AG09319 (cell line): ENCODE measurements at places on chromosomes 11 and 22.

DNA sequence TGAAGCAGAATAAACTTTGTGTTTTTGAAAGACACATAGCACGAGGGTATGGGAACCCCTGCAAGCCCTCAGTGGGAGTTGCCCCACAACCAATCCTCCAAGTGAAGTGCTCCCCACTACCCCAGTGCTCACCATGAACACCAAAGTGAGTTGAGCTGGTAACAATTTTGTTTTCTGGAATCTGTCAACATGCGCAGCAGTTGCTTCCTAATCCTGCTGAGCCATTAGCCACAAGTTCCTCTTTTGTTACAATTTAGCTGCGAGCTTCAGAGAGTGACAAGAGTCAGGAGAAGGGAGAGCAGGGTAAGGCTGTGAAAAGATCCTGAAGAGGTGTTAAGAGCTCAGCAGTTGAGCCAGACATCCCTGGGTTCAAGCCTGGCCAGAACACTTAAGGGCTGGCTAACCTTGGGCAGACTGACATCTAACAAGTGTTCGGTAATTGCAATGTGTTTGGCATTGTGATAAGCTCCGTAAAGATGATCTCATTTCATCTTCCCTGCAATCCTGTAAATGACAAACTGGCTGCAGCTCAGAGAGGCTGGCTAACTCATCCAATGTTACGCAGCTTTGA is 24.1 kb upstream of the ASPHD2 start:
- no peak for DNase-seq

GRCh38 chr11:12152321-12152720 is 41.9 kb downstream of the MICAL2 start:
- no peak for DNase-seq

DNA sequence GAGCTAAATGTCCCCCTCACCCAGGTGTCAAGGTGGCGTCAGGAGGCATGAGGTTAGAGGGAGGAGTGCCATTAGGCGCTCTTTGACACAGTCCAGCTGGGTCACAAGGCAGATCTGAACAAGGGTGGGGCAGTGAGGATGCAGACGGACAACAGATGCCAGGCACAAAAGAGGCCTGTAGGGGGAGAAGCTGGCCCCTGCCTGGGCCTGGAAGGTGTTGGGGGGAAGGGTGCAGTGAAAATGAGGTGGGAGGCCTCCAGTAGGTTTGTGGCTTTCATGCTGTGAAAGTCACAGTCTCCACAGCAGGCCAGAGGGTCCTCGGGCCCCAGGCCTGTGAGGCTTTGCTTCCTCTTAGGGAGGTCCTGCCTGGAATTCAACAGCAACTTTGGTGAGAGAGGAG is 85.0 kb upstream of the PLET1 start:
- DNase-seq: no peak

DNA sequence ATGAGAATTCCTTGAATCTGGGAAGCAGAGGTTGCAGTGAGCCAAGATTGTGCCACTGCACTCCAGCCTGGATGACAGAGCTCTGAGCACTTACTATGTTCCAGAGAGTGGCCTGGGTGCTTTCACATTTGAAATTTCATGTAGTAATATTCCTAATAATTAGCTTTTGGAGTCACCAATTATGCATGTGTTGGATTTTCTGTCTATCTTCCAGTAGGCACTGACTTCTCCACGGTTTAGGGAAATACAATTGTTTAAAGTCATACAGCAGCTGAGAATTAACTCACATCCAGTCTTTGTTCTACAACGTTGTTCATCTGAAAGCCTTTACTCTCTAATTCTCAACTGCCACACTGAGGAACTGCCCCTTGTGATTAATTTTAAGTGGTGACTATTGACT is 150.2 kb downstream of the CSNK2A3 start:
- DNase-seq: no peak

DNA sequence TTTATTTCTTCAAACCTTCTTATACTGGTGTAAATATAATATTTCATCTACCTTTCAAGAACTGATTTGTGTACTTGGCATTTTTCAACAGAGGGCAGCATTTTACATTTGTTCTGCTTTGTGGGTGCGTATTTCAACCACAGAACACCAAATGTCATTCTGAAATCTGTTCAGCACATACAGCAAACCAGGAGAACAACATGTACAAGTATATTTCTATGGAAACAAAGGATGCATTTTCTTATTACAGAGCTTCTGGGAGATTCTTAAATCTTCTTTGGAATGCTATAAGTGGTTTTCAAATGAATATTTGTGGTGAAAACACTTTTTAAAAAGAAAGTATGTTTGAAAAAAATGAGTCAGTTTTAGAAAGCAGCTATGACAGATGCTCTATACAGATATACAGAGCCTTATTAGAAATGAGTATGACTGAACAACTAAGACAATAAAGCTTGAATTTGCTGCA is 946.0 kb downstream of the FAM181B start:
- DNase-seq: no peak

GRCh38 chr11:61526956-61527731 is 18.6 kb downstream of the LRRC10B start:
- DNase-seq: no peak

GRCh38 chr11:115623021-115623451 is 118.8 kb upstream of the CADM1 start:
- peak; percentile 74 for DNase-seq

DNA sequence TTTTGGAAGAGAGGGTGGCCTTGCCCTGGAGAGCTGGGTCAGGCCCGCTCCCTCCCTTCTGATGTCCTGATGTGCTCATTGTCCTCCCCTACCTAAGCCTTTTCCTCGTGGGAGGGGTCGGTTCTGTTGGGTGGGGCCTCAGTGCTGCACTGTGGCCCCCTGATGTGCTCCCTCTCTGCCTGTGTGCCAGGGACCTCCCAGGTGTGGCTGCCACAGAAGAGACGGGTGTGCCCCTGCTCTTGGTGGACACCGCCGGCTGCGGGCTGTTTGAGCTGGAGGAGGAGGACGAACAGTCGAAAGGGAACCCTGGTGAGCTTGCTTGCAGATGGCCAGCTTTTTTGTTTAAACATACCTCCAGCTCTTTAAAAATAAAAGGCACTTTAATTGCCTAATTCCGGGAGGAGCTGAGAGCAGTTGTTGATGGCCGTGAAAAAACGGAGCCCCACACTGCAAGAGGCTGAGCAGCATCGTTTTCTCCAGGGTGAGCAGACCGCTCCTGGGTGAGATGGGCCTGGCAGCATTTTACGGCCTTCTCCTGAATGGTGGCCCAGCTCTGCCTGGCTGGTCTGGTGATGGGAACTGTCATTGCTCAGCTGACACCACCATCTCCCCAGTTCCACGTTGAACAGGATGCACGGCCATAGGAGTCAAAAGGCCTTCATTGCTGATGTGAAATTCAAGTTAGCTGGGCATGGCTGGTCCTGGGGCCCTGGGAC is 30.1 kb downstream of the IGHMBP2 start:
- no peak for DNase-seq

GRCh38 chr22:48705159-48705916 is 1122.3 kb downstream of the BRD1 start:
- DNase-seq: no peak
